ENCODE measurements at places on chromosomes 1 and 21. TPM values are rescaled to one million over a fixed set of nuclear protein-coding genes. Genes with fewer than 3 reads are reported as not detected.

- no peak overlapping the region for H3K4me3 ChIP-seq
- H3K36me3 ChIP-seq = no peaks in the 10 kb centered on the region
- H3K27me3 ChIP-seq = no peaks in the 10 kb centered on the region
- no peak overlapping the region for H3K27ac ChIP-seq
Observed at GRCh38 chr21:30315701-30316100, 4.4 kb downstream of the KRTAP26-1 start.

GRCh38 chr1:31708324-31708723 lies 4.5 kb upstream of the COL16A1 start:
- no peaks in the 10 kb centered on the region for H3K36me3 ChIP-seq
- DNase-seq = no peak

- no peaks in the 10 kb centered on the region for H3K4me1 ChIP-seq
- H3K36me3 ChIP-seq = no peaks in the 10 kb centered on the region
- no peaks in the 10 kb centered on the region for H3K27me3 ChIP-seq
- no peak overlapping the region for H3K27ac ChIP-seq
- DNase-seq = peak; percentile 5
Observed at GRCh38 chr1:247576514-247576913, 11.6 kb upstream of the OR2G2 start.

TAS1R2 gene
- not detected for total RNA-seq

MED8 gene
- total RNA-seq = 50.8 TPM

TRPM2 gene
- total RNA-seq = 0.26 TPM

FCER1G gene
- 0.77 TPM for total RNA-seq

TNN gene
- total RNA-seq = not detected

ANP32E gene
- 66.2 TPM for total RNA-seq

Data from Panc1 (cell line).